ENCODE measurements at places on chromosomes 7 and 10.

GRCh38 chr7:80277434-80278427 lies 143.1 kb downstream of the GNAI1 start:
- DNase-seq = no peak

DNA sequence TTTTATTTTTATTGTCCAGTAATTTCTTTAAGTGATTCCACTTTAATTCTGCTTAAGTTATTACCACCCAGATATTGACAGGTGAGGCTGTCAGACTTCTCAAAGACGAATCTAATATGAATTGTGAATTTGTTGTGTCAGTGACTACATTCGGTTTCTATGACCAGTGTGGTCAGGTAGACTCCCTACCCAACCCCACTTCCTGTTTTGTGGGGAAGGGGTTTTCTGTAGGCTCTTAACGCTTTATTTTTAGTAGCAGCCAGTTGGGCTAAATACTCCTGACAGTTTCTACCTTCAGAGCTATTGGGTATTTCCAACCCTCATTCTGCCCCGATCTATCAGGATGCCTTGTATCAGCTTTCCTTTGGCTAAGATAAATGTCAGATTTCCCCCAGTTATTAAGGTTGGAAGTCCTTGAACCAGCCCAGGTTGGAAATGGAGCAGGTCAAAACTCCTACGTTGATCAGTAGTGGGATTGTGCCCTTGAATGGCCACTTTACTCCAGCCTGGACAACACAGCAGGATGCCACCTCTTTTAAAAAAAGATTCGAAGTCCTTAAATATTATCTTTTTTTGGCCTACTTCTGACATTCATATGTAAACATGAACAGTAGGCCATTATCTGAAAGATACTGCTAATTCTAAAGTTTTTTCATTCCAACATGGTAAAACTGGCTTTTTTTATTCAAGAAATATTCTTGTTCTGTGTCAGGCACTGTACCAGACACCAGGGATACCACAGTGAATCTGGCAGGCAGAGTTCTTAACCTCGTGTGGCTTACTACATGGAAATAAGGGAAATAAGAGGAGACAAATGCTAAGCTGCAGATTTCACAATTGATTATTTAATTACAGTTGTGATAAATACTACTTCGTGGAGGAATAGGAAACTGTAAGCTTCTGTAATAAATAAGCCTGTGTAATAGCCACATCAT lies 133.3 kb upstream of the SAMD8 start:
- DNase-seq = no peak

DNA sequence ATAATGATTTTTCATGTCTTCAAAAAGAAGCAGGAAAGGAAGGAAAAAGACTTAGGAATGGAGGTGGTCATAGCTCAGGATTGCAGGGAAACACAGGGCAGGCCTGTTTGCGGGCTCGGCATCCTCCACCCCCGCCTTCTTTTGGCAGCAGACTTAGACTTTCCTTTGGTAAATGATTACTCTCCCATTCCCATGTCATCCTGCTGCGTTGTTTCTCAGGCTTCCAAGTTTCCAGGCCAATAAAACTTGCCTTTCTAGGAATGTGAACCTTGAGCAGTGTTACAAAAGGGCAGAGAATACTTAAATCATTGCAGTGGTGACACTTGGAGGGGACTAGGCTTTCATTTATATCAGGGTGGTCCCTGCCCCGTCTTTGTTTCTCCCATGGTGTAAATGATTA lies 34.0 kb upstream of the DGKB start:
- DNase-seq = no peak

DNA sequence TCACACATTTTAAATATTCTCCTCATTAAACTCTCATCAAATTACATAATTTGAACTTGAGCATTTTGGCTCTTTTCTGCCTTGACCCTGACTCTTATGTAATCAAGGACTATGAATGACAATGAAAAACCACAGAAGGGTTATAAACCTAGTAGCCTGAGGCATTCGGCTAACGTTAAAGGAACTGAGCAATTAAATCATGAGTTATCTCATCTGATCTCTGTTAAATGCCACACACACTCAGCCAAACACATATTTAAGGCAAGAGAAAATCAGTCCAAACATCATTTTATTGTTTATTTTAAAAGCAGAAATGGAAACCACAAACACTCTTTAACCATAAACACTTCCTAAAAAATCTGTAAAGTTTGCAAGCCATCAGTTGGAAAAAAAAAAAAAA lies 204.3 kb downstream of the DGKI start:
- DNase-seq = no peak

DNA sequence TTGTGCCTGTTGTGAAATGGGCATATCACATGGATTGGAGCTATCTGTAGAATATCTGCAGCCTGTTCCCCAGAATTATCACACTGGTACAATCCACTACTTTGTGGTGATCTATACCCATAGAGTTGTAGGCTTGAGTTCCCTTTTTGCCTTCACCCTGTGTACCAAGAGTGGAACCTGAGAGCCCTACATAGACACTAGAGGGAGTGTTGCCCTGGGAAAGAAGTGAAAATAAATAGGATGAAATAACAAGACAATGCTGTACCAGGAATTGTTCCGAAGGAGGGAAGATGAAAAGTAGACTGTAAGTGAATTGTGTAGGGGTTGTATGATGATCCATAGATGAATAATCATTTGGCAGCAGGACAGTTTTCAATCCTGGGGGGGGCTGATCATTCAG lies 9.0 kb downstream of the SORCS3 start:
- DNase-seq = no peak

GRCh38 chr10:114026189-114027040 lies 17.3 kb upstream of the ADRB1 start:
- DNase-seq = no peak

- DNase-seq = no peak
Measured at GRCh38 chr10:3763852-3764625, 21.0 kb downstream of the KLF6 start.

DNA sequence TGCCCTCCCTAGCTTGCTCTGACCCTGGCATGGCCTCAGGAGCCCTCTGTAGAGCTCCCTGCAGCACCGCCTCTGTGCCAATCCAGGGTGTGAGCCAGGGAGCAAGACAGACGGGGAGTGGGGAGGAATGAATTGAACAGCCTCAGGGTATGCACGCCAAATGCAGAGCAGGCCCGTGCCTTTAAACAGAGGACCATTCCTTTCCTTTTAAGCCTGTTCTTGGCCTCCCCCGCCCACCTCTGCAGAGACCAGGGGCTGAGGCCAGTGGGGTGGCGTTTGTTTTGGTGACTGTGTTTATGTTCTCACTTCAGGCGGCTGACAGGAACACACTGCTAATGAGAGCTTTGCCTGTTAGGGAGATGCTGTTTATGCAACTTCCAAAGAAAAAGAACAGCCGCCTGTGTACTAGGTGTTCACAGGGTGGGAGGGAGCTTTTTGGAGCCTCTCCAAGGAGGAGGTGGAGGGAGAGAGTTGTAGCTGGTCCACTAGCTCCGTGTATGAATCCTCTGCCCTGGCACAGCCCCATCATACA lies 528.1 kb upstream of the DPP6 start:
- DNase-seq = no peak

GRCh38 chr10:3866332-3866731 lies 81.3 kb upstream of the KLF6 start:
- no peak for DNase-seq

DNA sequence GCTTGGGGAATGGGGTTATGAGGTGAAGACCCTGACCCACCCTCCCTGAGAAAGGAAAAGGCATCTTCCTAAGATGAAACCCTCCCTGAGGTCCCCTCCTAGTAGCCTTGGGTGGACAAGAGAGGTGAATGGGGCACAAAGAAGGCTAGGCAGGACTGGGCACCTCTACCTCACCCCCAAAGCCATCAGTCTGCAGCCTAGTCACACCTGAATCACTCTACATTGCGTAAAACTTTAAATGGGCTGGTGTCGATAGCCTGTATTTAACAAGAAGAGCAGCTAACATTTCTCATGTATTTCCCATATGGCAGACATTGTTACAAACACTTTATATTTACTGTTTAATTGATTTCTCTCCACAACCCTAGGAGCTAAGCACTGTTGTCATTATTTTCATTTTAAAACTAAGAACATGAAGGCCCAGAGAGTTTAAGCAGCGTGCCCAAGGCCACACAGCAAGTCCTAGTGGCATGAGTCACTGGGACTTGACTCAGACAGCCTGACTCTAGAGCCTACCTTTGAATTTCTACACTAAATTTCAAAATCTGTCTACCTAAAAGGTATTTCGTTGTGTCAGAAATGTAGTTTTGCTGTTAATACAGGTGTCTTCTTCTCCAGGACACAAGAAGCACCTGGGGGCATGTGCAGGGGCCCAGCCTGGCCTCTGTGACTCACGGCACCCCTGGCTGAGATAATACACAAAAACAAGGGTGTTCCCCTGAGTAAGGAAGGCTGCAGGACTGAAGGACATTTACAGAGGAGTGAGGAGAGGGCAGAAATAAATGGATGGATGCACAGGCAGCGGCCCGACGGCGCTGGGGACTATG lies 3.4 kb downstream of the AOC1 start:
- no peak for DNase-seq

DNA sequence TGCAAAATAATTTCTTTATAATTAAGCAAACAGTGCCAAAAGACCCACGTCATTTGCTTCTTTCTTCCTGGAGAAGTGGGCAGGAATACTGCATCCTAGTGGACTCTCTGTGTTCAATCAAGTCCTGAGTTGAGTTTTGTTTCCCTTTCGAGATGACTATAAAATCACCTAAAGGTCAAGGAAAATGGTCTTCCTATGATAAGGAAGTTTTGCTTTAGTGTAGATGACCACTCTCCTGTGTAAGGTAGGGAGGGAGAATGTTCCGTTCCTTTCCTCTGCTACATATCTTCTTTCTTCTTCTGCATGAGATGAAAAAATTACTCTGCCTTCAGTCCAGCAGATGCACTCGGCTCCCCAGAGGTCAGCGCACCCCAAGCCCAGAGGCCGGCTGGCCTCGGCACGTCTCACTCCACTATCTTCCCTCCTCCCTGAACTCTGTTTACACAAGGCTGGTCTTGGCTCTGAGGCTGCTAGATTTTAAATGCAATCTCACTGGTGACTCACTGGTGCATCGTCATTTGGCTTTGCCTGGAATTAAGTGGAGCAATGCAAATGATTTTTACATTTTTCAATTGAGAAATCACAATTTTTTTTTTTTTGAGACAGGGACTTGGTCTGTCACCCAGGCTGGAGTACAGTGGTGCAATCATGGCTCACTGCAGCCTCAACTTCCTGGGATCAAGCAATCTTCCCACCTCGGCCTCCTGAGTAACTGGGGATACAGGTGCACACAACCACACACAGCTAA lies 18.6 kb upstream of the VDAC2 start:
- no peak for DNase-seq

GRCh38 chr7:91292506-91292905 lies 28.3 kb downstream of the FZD1 start:
- no peak for DNase-seq

All from esophagus squamous epithelium (tissue), 5 donors.